ENCODE measurements at places on chromosomes 13 and 19. TPM values are rescaled to one million over a fixed set of nuclear protein-coding genes. Genes with fewer than 3 reads are reported as not detected.

GRCh38 chr13:76048675-76049375 lies 412.7 kb downstream of the LMO7 start:
- DNase-seq, result no peak

GRCh38 chr13:101489643-101490405 lies 37.3 kb downstream of the ITGBL1 start:
- DNase-seq, result peak; percentile 12

GRCh38 chr13:51245583-51245982 lies 23.4 kb downstream of the FAM124A start:
- no peak for DNase-seq

- DNase-seq, result no peak
These were observed 1.4 kb downstream of the ACTN4 start for GRCh38 chr19:38648769-38649304.

DNA sequence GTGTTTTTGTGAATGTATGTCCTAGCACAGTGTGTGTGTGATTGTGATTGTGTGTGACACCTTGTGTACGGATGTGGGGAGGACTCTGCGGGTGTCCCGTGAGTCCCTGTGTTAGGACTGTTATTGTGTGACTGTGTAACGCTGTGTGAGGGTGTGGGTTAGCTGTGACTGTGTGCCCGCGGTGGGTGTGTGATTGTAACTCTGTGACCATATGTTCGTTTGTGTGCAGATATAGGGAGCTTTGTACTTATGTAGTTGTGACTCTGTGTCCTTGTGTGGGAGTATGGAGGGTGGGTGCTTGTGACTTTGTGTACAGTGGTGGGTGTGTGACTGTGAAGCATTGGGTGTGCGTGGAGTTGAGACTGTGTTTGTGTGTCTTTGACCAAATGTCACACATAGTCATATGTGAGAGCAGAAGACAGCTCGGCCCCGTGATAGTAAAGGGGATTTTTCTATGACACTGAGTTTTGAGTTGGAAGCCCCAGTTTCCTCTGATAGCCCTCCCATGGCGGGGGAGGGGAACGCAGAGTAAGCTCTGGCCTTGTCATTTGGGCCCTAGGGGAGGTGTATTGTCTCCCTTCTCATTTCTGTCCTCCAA lies 949 bp upstream of the ZNF260 start:
- DNase-seq, result no peak

DNA sequence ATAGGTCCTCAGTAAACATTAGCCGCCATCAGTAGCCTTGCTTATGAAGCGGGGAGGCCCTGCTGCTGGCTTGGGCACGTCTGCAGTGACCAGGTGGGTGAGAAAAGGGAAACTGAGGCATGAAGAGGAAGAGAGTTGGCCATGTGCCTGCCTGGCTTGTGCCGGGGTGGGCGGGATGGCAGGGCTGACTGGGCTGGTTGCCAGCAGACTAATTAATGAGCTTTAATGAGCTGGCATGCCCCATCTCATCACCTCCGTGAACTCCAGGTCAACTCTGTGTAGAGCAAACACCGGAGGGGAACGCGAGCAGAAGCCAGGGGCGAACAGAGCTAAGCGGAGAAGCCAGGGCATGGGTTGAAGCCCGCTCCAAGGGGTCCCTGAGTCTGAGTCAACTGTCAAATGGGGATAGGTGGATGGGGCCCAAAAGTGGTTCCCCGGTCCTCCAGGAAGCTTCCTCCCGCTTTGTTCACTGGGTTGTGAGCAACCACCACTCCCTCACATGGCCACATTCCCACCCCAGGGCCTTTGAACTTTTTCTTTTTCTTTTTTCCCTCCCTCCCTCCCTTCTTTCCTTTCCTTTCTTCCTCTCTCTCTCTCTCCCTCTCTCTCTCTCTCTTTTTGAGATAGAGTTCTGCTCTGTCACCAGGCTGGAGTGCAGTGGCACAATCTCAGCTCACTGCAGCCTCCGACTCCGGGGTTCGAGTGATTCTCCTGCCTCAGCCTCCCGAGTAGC lies 8.7 kb downstream of the NR2F6 start:
- DNase-seq, result no peak

ZNF865 gene
- total RNA-seq, result under 0.01 TPM

GRCh38 chr13:21035498-21035897 lies 25.9 kb downstream of the LATS2 start:
- no peak for DNase-seq

PDX1 gene
- not detected for total RNA-seq

CALR3 gene
- total RNA-seq, result not detected

- DNase-seq, result no peak
These were observed 291.6 kb upstream of the ARGLU1 start for GRCh38 chr13:106859533-106859904.

SLC35E1 gene
- total RNA-seq, result 22.6 TPM

GRCh38 chr13:107974409-107974808 lies 240.9 kb downstream of the LIG4 start:
- DNase-seq, result no peak

DNA sequence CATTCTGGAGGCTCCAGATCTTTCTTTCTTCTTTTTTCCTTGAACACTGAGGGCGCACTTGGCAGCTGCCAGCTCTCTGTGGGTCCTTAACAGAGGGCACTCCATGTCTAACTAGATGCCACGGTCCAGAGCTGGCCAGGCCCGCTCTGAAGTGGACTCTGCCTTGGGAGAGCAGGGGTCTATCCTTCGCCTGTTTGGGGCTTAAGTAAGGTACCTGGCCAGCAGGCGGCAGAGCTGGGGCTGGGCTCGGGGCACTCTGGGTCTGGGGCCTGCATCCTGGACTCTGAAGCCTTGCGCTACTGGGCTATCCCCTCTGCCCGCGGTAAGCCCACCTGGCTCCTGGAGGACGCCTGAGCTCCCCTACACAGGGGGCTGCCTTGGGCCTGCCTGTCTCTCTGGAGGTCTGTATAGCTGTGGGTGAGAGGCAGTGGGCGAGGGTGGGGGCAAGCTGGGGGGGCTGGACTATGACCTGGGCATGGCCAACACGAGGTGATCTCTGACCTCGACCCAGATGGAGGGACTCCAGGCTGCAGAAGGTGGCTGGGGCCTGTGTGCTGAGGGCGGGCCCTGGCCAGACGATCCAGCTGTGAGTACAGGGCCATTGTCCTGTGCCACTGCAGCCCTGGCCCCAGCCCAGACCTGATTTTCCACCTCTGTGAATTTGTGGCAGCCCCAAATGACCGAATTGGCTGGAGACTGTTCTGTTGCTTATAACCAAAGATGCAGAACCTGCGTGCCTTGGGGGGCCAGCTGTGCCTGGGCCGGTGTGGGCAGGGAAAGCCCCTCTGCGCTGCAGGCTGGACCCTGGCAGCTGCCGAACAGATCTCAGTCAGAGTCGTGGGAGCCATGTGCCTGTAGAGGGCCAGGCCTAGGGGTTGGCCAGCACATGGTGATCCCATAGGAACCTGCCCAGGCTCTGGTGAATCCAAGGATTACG lies 26.5 kb downstream of the CEBPG start:
- DNase-seq, result no peak

GRCh38 chr13:24209138-24209537 lies 48.6 kb downstream of the SPATA13 start:
- DNase-seq, result no peak

DNA sequence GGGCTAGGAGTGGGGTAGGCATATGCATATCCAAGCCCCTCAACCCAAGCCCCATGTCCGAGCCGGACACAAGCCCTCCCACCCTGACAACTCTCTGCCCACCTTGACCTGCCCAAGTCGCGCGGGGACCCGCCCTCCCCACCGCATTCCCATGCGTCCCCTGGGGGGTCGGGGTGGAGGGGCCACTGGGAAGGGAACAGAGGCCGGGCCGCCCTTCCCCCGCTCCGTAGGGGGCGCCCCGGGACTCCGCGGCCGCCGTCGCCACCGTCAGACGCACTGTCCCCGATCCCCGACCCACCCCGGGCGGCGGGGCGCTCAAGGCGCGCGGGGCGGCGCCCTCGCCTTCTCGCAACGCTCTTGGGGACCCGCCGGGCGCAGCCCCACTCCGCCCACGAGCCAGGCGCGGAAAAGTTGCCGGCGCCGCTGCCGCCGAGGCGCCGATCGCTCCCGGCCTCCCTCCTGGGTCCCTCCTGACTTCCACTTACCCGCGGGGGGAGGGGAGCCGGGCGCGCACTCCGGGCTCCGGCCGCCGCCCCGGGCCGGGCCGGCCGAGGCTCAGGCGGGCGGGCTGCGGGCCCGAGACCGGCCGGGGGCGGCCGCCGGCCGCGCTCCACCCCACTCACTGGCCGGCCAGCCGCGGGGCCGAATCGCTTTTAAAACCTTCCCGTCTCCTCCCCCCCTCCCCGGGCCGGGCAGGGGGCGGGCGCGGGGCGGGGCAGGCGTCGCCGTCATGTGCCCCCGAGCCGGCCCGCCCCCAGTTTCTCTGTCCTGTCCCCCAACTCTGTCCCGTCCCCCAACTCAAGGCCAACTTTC lies 34.4 kb upstream of the NANOS3 start:
- peak; percentile 65 for DNase-seq

DNA sequence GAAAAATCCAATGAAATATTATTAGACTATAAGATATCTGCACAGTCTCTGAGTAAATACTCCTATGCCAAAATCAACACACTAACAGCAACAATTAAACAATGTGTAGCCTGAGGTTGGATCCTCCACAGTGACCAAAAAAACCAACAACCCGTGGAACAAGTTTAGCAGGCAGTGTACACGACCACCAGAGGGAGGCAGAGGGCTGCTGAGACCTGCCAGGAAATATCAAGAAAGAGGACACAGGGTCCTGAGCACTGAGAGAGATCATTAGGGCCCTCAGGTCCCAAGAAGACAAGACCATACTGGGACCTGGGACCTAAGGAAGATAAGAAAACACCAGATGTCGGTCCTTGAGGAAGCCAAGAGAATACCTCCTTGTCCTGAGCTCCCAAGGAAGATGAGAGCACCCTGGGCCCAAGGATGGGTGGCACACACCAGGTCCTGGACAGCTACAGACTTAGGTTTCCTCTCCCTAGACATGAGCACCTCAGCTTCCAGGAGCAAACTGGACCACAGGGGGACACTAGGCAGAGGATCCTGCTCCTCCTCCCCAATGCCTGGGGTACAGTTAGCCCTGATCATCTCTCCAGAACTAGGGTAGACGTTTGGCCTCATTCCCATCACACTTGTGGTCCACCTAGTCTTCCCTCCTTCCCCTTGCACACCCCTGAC lies 822 bp upstream of the ZNF274 start:
- no peak for DNase-seq

DNA sequence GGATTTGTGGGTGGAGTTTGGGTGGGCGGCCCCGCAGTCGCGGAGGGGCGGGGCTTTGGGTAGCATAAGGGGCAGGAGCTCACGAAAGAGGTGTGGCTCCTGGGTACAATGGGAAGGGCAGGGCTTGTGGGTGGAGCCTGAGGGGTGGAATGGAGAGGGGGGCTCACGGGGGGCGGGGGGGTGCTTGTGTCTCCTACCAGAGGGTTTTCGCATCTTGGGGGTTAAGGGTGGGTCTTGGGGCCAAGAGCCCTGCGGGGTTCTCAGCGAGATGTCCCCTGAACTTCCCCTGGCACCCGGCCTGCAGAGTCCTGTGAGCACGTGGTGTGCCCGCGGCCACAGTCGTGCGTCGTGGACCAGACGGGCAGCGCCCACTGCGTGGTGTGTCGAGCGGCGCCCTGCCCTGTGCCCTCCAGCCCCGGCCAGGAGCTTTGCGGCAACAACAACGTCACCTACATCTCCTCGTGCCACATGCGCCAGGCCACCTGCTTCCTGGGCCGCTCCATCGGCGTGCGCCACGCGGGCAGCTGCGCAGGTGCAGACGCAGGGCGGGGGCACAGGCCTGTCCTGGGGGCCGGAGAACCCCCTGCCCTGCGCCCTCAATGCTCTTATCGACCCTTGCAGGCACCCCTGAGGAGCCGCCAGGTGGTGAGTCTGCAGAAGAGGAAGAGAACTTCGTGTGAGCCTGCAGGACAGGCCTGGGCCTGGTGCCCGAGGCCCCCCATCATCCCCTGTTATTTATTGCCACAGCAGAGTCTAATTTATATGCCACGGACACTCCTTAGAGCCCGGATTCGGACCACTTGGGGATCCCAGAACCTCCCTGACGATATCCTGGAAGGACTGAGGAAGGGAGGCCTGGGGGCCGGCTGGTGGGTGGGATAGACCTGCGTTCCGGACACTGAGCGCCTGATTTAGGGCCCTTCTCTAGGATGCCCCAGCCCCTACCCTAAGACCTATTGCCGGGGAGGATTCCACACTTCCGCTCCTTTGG lies 5.1 kb downstream of the FSTL3 start:
- no peak for DNase-seq

GRCh38 chr19:46361915-46362314 lies 15.0 kb downstream of the PPP5C start:
- DNase-seq, result peak; percentile 38

- no peak for DNase-seq
These were observed 915.2 kb downstream of the PCDH9 start for GRCh38 chr13:66314911-66315310.

DNA sequence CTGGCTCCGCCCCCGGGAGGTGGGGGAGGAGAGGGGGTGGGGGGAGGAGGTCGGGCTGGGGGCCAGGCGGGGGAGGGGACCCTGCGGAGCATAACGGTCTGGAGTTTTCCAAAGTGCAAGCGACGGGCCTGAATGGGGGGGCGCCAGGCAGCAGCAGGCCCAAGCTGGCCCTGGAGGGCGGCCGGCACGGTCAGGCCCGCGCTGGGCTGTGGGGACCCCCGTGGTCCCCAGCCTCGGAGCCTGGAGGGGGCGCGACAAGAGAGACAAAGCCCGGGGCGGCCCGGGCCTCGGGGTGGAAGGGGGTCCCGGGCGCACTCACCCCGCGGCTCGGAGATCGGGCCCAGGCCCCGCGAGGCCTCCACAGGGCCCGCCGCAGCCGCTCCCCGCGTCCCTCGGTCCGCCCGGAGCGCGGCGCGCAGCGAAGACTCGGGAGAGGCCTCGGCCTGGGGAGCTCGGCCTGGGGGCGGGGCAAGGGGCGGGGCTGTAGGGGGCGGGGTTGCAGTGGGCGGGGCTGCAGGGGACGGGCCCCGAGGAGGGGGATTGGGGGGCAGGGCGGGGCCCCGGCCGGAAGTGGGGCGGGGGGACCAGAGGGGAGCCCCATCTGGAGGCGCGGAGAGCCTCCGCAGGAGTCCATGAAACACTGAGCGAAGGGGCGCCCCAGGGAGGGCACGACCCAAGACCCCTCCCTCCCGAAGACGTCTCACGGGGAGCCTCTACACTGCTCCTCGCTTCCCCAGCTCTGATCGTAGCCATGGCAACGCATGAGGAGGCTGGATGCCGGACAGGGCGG lies 47.6 kb downstream of the PTPRS start:
- DNase-seq, result peak; percentile 65

DNA sequence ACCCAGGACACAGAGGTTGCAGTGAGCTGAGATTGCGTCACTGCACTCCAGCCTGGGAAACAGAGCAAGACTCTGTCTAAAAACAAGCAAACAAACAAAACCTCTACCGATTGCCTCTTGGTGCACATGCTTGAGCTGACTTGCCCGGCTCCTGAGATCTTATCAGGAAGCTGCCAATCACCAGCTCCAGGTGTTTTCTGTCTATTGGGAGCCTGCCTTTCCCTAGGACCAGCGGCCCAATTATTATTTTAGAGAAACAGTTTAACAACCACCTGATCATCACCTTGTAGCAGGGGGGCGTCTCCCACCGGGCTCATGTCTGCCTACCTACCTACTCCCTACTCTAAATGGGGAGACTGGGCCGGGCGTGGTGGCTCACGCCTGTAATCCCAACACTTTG lies 10.8 kb downstream of the CLEC4M start:
- DNase-seq, result no peak

- DNase-seq, result no peak
These were observed 545 bp downstream of the BTBD2 start for GRCh38 chr19:2014731-2015607.

GRCh38 chr13:36706755-36707154 lies 32.9 kb downstream of the SERTM1 start:
- DNase-seq, result peak; percentile 67

ZNF790 gene
- total RNA-seq, result 4.3 TPM

- no peak for DNase-seq
These were observed 80.5 kb downstream of the FOXO1 start for GRCh38 chr13:40585911-40586471.

Data from IMR-90 (cell line).